ENCODE measurements at places on chromosomes 6 and 20. TPM values are rescaled to one million over a fixed set of nuclear protein-coding genes. Genes with fewer than 3 reads are reported as not detected.

DNA sequence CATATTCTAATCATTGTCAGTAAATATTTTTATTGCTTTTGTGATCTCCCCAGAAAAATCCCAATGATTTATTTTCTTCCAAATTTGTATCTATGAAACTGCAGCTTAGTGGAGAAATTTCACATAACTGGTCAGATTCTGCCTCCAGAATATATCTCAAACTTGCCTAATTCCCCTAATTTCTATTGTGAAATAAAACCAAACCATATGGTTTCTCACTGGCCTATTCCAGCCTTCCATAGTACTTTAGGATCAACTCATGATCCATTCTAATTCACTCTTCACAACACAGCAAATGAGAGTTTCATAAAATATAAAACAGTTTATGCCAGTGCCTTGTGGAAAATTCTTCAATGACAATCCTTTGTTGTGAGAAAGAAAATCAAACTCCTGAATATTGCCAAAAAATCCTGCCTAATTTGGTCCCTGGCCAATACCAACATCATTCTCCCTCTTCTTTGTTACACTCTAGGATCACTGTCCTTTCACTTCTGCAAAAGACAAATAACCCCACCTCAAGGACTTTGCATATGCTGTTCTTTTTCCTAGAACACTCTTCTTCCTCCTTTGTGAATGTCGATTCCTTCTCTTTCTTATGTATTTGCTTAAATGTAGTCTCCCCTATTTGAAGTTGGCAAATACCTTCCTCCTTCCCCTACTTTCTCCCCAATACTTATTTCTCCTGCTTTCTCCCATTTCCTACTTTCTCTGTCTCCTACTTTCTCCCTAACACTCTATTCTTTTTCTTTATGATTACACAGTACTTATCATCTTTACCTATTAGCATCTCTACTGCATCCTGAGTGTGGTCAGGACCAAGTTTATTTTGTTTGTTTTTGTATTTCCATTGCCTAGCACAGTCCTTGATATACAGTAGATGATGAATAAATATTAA is 587.5 kb downstream of the RFPL4B start:
- DNase-seq: no peak

DNA sequence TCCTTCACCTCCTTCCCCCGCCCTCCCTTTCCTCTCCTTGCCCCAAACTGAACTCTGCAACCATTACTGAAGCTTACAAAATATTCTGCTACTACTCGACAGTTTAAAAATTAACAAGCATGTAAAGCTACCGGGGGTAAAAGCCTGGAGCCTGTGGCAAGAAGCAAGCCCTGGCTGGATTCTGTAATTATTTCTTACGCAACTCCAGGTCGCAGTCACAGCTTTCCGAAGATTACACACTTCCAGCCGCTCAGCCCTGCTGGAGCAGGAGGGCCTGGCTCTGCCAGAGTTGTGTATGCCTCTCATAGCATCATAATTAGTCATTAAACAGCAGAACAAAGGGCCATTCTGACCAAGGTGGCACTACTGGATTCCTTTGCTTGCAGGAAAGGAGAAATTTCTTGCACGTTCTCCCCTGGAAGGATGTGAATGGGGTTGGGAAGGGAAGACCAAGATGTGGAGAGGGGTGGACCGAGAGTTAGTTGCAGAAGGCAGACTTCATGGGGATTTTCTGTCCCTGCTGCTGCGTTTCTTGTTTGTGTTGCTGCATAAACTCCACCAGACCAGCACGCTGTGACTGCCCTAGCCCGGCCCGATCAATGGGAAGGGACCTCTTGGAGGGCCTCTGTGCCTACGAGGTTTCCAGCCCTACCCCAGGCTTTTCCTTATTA is 23.6 kb downstream of the FOXQ1 start:
- DNase-seq: peak; percentile 93

- DNase-seq: no peak
Observed at GRCh38 chr6:10266061-10266460, 148.8 kb downstream of the TFAP2A start.

DNA sequence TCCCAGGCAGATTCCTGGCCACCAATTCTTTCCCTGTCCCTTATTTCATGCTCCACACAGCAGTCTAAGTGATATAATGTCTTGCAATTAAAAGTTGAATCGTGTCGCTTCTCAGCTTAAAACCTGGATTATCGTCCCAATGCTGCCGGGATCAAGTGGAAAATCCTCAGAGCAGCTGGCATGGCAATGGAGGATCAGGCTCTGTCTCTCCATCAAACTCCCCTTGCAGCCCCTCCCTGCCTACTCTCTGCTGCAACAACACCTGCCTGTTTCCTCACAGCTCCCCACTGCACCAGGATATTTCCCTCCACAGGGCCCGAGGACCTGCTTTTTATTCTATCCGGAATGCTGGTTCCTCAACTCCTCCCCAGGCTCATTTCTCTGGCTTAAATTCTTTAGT is 277.1 kb downstream of the SYNE1 start:
- DNase-seq: no peak

Gene SRMS
- not detected for total RNA-seq

DNA sequence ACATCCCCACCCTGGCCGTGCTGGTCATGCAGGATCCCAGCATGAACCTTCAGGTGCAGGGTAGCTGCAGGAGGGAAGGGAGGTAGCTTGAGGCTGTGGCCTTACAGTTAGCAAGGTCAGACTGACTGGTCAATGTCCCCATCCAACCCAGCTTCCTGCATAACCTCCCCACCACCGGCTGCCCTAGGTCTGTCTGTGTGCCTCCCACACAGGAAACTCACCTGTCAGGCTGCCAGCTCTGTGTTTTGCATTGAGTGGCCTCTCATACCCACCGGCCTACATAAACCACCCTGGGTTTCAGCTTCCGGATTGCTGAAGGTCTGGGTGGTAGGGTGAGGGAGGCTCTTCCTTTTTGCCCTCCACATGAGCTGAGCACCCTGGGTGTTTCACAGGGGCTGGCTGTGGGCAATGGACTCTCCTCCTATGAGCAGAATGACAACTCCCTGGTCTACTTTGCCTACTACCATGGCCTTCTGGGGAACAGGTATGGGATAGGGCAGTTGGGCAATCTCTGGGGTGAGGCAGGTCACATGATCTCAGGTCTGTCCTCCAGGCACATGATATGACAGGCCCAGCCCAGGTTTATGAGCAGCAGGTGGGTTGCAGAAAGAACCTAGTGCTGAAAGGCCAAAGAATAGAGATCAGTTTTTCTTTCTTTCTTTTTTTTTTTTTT is 1.8 kb downstream of the CTSA start:
- DNase-seq: no peak

Gene DNAH8
- total RNA-seq: not detected

Gene OARD1
- total RNA-seq: 9.3 TPM
